HS-27A (cell line): ENCODE measurements at places on chromosomes 2 and 18.

GRCh38 chr2:26429779-26430578 is 28.3 kb downstream of the DRC1 start:
- no peak for DNase-seq

DNA sequence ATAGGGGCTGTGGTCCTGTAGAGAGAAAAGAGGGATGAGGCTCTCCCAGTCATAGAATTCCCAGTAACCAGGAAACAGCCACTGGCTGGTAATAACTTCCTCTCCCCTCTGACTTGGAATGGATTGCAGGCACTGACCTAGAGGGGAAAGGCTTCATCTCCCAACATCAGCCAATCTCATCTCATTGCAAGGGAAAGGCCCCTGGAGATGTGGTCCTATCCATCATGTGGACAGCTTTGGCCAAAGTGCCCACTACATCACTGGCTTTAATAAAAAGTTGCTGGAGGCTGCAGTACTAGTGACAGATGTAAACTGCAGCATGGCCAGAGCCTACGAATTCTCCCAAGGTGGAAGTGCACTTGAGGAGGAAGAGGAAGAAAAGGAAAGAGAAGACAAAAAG is 820.5 kb upstream of the CELF4 start:
- no peak for DNase-seq

DNA sequence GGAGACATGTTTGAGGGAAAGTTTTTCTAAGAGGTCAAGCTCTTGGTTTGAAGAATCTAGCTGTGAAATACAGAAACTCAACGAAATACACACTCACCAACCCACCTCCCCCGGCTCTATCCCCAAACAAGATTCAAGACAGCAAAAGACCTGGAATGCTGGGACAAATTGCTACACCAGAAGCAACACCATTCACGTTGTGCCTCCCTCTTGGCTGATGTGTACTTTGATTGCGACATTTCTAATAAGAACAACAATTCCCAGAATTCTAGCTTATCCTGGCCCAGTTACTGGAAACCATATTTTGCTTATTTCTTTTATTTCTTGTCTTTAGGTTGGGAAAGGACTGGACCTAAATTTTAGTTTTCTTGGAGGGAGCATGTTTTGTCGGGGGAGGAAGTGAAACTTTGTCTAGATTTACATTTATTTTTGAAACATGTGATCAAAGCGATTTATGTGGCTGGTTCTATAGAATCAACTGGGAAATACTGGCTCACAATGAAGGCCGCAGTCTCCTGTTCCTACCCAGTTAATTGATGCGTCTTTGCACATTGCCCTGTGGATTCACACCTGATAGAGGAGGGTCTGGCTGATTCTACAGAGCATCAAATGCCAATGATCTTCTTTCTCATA is 29.6 kb upstream of the LPIN1 start:
- DNase-seq: no peak

DNA sequence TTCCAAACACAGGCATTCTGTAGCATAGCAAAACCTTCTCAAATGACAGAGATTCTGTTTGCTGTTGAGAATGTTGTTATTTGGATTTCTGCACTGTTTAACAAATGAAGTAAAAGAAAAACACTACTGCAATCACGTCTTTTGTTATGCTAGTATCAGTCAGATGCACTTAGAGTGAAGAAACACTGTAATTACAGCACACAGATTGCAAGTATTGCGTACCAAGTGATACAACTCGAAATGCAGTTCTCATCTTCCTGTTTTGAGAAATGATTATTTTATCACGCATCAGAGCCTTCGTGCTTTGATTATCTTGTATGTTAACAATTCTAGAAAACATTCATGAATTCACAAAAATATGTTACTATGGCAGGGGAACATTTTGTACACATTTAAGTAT is 41.8 kb upstream of the KLF11 start:
- no peak for DNase-seq

DNA sequence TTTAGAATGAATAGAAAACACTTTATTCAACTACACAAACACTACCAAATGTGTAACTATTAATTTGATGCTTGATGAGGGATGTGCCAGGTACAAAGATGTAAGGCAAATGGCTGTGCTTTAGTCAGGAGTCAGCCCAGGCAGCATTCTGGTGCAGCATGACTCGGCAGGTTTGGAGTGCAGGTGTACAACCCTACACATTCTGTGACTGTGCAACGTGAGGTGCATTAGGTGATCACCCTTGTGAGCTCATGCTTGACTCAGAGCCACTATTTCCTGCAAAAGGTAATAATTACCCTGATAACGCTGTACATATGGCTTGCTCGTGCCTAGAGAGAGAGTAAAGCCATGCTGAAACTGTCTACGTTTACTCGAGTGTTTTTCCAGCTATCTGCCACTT is 288.7 kb upstream of the DSEL start:
- no peak for DNase-seq

DNA sequence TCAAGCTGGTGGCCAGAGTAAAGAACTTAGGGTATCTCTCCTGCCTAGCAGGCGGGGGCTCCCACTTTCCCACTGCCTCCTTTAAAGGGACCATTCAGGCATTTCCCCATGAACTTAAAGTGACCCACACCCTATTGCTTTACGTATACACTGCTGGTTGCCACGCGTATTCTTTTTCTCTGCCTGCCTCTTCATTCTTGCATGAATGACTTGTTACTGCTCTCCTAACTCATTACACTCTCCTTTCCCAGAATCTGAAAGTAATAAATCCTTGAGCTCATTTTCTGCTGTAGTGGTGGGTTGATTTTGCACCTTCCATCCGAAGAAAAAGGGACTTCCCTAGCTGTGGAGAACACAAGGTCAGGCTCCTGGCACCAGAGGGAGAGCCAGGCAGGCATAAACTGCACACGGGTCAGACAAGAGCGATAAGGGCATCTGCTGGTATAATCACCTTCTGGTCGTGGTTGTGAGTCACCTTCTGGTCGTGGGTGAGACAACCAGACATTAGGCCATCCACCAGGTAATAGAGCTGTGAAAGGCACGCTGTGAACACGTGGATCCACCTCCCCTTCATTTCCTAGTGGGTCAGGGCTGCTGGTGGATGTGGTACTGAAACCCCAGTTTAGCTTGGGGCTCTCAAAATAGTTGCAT is 950.3 kb downstream of the SOCS6 start:
- no peak for DNase-seq

GRCh38 chr2:33859811-33860461 is 260.8 kb upstream of the FAM98A start:
- DNase-seq: no peak

DNA sequence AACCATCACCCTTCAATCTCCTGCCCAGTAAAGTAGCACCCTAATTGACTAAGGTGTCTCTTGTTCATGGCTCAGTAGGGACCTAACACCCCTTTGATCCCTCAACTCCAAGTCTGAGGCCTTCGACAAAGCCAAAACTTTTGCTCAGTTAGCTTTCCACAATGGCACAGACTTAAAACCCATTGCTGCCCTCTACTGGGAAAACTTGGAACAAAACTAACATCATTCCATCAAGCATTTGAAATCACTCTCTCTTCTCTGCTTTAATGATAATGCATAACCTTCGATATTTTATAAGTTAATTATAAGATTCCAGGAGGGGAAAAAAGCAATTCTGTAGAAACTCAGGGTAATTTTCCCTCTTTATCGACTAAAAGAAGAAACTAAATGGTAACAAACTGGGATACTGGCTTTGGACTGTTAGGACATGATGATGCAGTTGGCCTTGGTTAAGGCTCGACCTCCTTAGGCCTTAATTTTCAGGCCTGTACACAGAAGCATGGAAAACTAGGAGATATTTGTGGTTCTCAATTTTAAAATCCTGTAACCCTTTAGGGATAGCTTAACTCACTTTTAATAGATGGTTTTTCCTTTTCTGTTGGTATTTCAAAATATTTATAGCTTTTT is 127.8 kb downstream of the STK39 start:
- DNase-seq: peak; percentile 24

DNA sequence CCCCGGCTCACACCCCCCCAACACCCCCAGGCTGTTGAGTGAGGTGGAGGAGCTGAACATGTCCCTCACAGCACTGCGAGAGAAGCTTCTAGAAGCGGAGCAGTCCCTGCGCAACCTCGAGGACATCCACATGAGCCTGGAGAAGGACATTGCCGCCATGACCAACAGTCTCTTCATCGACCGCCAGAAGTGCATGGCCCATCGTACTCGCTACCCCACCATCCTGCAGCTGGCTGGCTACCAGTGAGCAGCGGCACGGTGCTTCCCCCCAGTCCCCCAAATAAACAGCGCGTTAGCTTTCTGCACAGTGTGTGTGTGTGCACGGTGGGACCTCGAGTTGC is 5.3 kb downstream of the TEKT4 start:
- no peak for DNase-seq

DNA sequence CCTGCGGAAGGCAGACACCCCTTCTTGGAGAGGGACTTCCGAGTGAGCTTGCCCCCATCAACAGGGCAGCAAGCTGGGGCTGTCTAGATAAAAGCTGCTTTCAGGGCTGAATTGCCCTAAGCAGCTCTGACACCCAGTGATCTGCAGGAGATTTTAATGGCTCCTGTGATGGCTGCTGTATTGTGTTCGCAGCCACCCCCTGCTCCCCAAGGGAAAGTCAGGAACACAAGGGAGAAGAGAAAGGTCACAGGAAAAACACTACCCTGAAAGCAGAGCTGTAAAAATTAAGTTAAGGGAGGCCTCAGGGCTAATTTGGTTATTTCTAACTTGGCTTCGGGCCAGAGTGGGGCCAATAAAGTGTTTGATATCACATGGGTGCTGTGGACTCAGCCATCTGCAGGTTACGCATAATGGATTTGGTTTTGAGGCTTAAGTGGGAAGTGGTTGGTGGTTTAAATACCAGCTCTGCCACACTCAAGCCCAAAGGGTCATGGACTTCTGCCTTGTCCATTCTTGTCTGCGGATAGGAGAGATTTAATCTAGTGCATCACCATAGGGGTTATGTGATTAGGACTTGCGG is 147.6 kb downstream of the CLIP4 start:
- no peak for DNase-seq

DNA sequence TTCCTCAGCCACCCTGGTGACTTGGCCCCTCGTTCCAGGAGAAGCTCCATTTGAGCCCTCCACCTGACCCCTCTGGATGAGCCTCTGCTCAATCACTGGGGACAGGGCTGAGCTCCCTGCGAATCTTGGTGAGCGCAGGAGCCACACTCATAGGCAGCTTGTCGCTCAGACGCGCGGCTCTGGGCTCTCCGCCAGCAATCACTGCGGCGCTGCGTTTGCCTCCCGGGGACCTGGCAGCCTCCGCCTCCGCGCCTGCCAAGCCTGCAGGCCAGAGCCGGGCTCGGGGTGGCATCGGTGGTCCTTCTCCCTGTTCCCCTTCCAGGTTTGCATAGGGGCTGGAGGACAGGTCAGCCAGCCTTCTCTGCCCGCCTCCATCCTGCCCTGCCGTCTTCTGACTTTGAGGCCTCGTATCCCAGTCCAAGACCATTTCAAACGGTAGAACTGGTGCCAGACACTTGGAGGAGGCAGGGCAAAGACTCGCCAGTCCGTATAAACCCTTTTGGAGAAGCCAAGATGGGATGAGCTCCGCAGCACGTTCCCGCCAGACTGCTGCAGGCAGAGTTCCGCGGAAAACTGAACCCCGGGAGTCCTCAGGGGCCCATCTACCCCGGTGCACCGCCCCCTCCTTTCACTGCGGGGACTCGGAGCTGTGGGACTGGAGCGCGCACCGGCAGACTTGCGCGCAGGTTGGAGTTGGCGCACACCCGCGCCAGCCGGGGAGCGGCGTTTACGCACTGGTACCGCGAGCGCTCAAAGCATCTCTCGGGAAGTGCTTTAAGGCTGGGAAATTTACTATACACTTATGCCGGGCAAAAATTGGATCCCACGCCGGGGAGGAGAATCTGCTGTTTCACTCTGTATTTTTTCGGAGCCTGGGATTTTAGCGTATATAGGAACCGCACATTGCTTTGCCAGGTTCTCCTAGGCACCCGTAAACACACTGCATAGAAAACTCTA is 1.1 kb upstream of the TACR1 start:
- no peak for DNase-seq

GRCh38 chr2:33873076-33873605 is 274.0 kb upstream of the FAM98A start:
- DNase-seq: no peak

DNA sequence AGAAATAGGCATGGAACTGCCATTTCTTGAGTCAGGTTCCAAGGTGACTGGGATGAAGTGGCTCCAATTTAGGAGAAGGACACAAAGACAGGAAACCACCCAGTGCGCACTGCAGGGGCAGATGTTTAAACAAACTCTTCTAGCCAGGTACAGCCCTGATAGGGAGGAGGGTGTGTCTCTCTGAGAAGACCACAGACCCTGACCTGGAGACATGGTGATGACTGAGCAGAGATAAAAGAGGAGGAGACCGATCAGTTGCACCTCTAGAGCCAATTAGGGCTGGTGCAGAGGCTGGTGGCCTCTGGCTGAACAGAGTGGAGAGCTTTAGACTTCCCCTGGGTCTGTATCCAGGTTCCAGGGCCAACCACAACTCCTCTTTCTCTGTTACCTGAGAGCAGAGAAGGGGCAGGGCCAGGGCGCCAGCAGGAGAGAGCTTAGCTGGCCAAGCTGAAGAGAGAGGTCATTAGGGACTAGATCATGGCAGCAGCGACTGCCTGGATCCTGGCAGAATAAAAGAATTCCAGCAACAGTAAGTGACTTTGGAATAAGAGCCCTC is 5.4 kb upstream of the SPOPL start:
- DNase-seq: no peak

DNA sequence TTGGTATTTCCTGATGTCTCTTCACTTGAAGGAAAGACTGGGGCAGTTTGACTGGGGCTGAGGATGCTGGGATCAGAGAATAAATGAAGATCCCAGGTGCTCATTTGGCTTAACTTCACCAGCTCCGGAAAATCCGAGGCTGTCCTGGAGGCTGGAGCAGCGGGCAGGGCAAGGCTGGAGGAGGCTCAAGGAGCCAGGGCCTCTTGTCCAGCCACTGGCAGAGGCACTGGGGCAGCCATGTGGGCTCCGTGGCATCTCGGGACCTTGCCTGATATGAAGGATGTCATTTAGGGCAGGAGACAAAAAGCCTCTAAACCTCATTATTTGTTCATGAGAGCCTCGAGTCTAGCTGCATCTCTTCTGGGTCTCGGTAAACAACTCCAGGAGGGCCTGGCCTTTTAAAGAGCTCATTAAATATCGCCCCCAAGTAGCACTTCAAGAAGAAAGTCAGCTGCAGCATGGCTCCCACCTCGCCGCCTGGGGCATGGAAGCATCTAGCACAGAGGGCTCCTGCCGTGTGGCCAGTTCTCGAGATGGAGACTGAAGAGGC is 13.5 kb upstream of the GPR55 start:
- no peak for DNase-seq

- DNase-seq: peak; percentile 14
These were observed 208.8 kb downstream of the CCDC178 start for GRCh38 chr18:33231474-33232317.

DNA sequence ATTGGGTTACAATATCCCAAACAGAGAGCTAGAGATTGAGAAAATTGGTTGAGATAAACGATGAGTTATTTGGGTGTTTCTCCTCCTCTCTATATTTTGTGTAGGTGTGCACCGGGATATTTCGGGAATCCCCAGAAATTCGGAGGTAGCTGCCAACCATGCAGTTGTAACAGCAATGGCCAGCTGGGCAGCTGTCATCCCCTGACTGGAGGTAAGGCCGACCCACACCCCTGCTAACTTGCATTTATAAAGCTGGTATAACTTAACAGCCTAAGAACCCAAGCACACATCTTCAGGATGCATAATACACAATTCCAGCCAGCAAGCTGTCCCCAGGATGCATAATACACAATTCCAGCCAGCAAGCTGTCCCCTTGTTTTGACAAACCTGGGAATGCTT is 124.6 kb upstream of the TTC39C start:
- DNase-seq: no peak
